ENCODE measurements at places on chromosomes 3 and 15.

DNA sequence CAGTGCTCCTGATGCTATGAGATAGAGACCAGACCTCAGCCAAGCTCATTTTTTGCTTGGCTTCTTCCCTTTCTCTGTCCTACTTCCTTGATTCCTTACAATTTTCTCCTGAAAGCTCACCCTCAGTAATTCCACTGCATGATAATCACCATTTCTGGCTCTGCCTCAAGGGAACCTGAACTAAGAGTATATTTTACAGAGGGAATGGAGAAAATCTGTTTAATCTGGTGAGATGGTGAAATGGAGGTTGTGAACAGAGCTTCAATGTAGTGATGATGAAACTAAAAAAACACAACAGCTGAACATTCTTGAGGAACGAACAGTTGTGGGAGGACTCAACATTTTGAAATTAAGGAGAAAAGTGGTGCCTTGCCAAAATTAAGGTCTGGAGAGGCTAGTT is 16.3 kb downstream of the HHLA2 start:
- no peak for ATAC-seq

GRCh38 chr3:50532062-50532705 is 28.8 kb upstream of the CACNA2D2 start:
- ATAC-seq = no peak

- ATAC-seq = no peak
Observed at GRCh38 chr3:127192576-127193232, at the start of gene PRR23E. Gene PRR23E, plus strand, starts transcription at chr3:127193131. Its CDS starts 3,555 bp downstream, at chr3:127196686.

- peak; percentile 75 for ATAC-seq
Observed at GRCh38 chr3:150227839-150228238, 180.3 kb upstream of the TSC22D2 start.

- ATAC-seq = no peak
Observed at GRCh38 chr3:120393243-120393642, 44.1 kb upstream of the LRRC58 start.

- no peak for ATAC-seq
Observed at GRCh38 chr3:14231145-14231990, 52.8 kb downstream of the LSM3 start.

GRCh38 chr3:57226176-57226575 is 1.4 kb upstream of the APPL1 start:
- ATAC-seq = no peak

- no peak for ATAC-seq
Observed at GRCh38 chr15:89629829-89630228, 25.4 kb downstream of the KIF7 start.

GRCh38 chr3:44948239-44948638 is 27.7 kb downstream of the ZDHHC3 start:
- ATAC-seq = no peak

DNA sequence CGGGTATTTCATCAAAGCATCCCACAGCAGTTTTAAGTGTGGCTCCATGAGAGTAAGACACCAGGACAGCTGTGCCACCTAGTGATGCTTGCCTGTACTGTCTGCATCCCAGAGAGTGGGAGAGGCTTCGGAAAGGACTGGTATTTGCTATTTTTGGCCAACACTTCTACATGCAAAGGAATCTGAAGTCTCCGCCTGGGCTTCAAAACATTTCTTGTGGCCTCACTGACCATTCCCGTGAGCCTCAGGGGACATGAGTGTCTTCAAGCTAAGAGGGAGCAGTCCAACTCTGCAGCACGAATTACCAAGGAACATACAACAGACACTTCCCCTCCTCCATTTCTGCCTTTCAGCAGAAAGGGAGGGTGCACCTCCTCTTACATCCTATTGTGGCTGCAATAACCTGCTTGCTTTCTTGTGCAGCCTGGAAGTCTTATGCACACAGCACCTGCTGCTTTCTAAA is 177.5 kb downstream of the RORA start:
- ATAC-seq = peak; percentile 99
